ENCODE measurements at places on chromosomes 3 and 15.

DNA sequence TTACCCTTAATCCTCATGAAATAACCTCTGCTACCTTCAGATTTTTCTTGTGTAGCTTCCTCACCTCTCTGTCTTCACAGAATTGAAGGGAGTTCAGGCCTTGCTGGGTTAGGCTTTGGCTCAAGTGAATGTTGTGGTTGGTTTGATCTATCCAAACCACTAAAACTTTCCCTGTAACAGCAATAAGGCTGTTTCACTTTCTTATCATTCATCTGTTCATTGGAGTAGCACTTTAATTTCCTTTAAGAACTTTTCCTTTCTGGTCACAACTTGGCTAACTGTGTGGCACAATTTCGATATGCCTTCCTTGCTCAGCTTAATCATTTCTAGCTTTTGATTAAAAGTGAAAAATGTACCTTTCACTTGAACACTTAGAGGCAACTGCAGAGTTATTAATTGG lies 129.8 kb downstream of the NR1I2 start:
- DNase-seq, result no peak

- DNase-seq, result no peak
Observed at GRCh38 chr3:76245073-76245472, 459.7 kb upstream of the ZNF717 start.

DNA sequence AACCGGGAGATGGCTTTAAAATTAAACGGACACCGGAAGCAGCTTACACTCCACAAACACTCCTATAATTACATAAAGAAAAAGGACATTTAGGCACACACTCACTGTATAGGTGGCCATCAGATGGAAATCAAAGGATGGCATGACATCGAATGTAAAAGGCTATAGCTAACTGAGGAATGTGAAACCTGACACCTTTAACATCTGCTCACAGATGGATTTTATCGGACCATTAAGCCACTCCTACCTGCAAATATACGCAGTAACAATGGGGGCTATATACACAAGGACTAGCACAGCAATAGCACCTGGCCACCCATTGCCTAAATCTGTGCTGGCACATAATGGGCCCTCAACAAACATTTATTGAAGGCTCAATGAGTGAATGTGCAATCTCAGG lies 14.5 kb upstream of the RBSN start:
- DNase-seq, result no peak

DNA sequence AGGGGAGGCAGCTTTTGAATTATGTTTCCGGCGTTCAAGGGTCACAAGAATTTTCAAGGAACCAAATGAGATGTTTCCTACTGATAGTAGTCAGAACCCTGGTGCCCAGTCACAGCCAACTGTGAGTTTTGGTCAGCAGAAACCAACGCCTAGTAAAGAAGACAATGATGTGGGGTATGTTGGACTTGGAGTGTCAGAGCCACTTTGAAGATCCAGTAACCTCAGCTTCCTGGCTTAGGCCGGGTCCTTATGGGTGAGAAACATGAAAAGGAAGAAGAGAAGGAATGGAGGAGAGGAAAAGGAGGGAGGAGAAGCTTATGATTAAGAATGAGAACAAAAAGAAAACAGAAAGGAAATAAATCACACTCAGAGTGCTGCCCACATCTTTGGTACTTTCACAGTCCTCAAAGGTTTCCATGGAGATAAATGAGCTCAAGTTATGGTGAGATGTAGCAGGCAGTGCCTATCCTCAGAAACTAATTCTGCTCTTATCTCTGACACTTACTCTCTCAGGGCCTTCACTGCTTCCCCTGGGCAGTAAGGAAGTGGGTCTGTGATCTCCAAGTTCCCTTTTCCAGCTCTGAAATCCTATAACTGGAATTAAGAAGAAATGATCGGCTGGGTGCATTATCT lies 2.0 kb upstream of the MCF2L2 start:
- no peak for DNase-seq

DNA sequence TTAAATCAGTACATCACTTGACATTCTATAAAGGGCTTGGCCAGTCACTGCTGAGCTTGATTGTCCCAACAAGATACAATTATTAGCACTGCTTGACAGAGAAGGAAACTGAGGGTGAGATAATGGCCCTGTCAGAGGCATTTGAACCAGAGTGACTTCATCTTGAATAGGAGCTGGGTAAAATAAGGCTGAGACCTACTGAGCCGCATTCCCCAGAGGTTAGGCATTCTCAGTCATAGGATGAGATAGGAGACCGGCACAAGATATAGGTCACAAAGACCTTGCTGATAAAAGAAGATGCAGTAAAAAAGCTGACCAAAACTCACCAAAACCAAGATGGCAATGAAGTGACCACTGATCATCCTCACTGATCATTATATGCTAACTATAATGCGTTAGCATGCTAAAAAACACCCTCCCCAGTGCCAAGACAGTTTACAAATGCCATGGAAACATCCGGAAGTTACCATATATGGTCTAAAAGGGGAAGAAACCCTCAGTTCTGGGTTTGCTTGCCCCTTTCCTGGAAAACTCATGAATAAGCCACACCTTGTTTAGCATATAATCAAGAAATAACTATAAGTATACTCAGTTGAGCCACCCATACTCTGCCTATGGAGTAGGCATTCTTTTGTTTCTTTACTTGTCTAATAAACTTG lies 239.1 kb upstream of the SETMAR start:
- DNase-seq, result no peak

DNA sequence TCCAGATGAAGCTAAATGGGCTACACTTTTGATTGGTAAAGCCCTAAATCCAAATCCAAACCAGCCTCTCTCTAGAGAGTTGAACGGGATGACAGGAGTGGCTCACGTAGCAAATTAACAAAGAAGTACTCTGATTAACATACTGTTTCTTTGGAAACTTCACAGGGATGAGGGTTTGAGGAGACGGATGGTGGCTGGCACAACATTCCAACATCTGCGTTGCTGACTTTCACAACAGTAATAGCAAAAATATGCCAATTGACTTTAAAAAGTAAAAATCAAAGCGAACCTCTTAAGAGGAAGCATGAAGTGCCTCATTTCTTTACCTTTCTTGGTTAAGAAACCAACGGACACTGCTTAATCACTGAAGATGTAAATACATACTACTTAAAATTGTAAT lies 181.4 kb downstream of the TBL1XR1 start:
- no peak for DNase-seq

- peak; percentile 81 for DNase-seq
Observed at GRCh38 chr3:42572278-42572677, 9.5 kb downstream of the SEC22C start.

- peak; percentile 8 for DNase-seq
Observed at GRCh38 chr3:109050591-109051167, 67.3 kb downstream of the MORC1 start.

DNA sequence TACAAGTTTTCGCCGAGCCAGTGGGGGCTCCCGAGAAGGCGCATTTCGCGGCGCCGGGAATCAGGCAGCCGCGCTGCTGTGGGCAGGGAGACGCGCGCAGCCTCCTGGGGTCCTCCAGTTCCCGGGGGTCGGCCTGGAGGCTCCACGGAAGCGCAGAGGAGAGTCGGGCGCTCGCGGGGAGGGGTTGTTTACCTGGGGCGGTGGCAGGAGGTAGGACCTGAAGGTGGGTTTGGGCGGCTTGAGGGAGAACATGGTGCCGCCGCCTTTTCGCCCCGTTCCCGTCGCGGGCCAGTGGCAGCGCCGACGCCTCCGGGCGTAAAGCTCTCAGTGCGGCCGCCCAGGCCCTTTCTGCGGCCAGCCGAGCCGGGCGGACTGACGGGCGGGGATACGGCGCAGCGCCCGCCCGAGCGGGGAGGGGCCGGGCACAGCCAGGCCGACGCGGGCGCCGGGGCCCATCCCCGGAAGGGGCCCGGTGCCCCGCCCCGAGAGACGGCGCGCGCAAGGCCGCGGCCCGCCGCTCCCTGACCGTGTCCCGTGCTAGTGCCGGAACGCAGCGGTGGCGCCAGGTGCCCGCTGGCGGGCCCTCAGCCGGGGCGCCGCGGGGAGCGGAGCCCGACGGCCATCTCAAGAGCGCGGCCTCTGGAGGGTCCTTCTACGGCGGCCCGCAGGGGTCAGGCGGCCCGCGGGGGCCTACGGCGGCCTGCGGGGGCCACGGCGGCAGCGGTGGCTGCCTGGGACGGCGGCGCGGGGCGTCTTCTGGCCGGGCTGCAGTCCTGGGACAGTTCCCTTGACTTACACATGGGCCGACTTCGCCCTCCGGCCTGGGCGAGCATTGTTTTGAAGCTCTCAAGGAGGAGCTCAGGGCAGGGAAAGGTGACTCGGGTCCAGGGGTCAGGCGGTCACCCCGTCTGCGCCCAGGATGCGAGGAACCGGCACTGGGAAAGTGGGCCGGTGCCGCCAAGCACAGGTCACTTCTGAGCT lies at the start of gene MTMR10:
MTMR10 (minus strand) TSS at position 374 of the 981 bp plus-strand sequence; CDS start at position 252, 122 bp downstream.
- DNase-seq, result peak; percentile 96

DNA sequence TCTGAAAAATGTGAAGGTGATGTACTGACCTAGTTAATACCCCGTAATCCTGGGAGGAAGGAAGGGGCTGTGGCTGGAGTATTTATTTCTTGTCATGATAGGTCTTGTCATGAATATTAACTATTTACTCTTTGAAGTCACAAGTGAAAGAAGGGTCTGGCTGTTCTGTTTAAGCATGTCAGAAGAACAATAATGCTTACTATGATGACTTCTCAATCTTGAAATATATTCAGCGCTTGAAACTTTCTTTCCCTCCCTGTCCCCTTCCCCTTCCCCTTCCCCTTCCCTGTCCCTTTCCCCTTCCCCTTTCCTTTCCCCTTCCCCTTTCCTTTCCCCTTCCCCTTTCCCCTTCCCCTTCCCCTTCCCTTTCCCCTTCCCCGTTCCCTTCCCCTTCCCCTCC lies 153.9 kb downstream of the PPM1L start:
- no peak for DNase-seq

DNA sequence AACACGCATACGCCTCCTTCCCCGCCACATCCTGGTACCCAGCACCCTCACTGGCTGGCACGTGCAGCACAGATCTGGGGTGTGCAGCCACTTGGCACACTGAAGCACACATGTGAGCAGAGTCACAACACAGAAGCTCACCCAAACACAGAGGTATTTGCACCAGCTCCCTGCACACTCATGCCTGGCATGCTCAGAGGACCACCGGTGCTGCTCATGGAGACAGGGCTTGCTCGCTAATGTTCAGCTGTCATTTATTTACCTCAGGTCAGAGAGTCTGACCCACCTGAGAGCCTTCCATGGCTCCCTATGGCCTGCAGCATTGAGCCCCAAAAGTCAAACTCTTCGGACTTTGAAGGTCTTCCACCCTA lies 70.4 kb downstream of the ADAMTS7 start:
- DNase-seq, result peak; percentile 18

- DNase-seq, result no peak
Observed at GRCh38 chr15:99764522-99764921, 31.3 kb upstream of the LYSMD4 start.

DNA sequence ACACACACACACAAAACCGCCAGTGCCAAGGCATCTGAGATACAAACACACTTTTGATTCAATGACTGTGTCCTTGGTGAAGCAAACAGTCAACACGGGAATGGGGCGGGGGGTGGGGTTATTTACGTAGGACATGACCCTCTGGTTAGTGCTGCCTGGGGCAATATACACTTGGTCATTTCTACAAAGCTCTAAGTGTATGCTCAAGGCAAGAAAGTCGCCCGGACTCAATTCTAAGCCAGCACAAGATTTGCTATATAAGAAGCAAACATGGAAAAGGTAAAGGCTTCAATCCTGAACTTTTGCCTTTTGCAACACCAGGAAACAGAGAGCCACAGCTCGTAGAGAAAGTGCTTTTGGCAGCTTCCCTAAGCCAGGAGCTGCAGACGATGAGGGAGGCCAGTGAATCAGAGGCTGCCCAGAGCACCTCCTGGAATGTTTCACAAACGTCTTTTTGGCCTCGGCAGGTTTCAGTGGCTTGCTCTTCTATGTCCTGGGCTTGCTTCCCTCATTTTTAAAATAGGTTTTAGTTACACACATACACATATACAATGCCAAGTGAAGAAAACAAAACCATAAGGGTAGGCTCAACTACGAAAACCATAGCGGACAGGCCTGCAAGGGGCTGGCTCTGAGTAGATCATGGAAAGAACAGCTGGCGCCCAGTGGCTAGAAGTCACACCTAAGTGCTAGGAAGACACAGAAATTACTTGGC lies 73.6 kb downstream of the TM4SF4 start:
- no peak for DNase-seq

DNA sequence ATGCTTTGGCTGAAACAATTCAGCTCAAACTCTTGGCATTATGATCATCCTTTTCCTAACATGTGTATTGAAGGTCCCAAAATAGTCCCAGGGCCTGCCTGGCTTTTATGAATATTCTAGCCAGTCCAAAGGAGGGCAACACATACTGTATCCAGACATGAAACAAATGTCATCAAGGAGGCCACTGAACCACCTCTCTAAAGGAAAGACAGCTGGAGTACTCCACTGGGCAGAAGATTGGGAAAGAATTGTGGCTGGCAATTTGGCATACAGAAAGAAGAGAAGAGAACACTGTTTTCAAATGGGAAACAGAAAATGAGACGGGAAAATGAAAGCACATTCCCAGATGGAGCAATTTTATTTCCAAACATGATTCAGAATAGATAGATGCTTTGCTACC lies 80.6 kb downstream of the NCEH1 start:
- no peak for DNase-seq

GRCh38 chr15:101348015-101348414 lies 53.0 kb upstream of the SNRPA1 start:
- peak; percentile 68 for DNase-seq

GRCh38 chr3:156976933-156977332 lies 150.8 kb downstream of the LEKR1 start:
- DNase-seq, result no peak

- no peak for DNase-seq
Observed at GRCh38 chr3:112638327-112639020, 2.5 kb downstream of the CCDC80 start.

GRCh38 chr3:149013726-149014125 lies 22.4 kb downstream of the GYG1 start:
- no peak for DNase-seq

DNA sequence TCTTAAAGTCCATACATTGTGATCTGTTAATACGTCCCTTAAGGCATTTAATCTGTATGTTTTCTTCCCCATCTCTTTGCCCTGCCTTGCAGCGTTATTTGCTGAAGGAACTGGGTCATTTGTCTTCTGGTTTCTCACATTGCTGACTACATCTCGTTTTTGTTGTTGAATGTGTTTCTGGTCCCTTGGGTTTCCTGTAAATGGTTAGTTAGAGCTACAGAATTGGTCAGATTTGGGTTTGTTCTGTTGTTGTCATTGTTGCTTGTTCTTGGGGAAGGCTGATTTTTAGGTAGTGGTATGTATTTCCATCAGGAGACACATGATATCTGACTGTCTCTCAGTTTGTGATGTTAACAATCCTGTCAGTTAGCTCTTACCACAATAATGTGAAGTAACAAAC lies 27.0 kb upstream of the ITPKA start:
- DNase-seq, result no peak

- no peak for DNase-seq
Observed at GRCh38 chr15:28934645-28935044, 48.9 kb downstream of the APBA2 start.

- no peak for DNase-seq
Observed at GRCh38 chr15:99433757-99434450, 131.9 kb upstream of the MEF2A start.

- no peak for DNase-seq
Observed at GRCh38 chr15:29289173-29289572, 19.6 kb upstream of the NSMCE3 start.
